ENCODE measurements at places on chromosomes 3 and 15.

- no peak for DNase-seq
These were observed 34.3 kb downstream of the CCR3 start for GRCh38 chr3:46276497-46277099.

- DNase-seq = no peak
These were observed 557.3 kb downstream of the FGF12 start for GRCh38 chr3:192170031-192170430.

DNA sequence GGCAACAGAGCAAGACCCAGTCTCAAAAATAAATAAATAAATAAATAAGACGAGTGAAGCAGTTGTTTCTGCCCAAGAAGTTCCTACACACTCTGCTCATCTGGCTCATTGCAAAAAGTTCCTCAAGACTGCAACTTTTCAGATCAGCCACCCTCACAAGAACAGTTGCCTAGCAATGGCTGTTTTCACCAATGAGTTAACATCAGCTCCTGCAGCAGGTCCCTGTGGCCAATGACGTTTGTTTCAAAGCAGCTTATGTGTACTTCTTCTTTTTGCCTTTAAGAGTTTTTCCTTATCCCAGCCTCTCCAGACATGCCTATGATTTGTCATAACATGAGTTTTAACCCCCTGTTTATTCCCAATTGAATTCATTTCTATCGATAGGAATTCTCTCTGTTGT, 118.4 kb upstream of the SPRED1 start:
- DNase-seq = no peak

GRCh38 chr3:52292247-52293065, 4.8 kb downstream of the GLYCTK start:
- no peak for DNase-seq

DNA sequence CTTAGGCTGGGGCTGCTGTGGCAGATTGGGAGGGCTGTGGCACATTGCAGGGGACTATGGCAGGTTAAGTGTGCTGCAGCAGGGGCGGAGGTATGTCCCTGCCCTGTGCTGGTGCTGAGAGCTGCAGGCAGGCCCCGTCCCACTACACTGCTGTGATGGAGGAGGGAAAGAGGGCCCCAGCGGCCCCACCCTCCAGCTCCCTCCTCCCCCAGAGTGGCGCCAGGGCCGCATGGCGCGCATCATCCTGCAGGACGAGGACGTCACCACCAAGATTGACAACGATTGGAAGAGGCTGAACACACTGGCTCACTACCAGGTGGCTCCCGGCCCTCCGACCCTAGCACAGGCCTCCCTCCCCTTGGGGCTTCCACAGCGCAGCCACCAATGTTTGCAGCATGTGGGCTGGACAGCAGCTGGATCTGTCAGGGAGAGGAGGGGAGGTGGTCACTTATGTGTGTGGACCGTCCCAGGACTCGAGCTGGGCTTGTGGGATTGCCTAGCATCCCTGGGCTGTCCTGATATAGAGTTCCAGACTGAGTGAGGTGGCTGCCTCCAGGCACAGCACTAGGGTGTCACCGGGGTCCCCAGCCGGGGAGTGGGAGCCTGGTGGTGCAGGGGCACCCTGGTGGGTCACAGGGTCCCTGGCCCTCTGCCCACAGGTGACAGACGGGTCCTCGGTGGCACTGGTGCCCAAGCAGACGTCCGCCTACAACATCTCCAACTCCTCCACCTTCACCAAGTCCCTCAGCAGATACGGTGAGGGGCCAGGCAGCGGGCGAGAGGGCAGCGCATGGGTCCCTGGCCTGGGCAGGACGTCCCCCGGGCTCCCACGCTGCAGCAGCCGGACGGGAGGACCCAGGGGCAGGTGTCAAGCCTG, 46.1 kb downstream of the PLXNA1 start:
- DNase-seq = no peak

- no peak for DNase-seq
These were observed 117.7 kb upstream of the GRM7 start for GRCh38 chr3:6743067-6743720.

DNA sequence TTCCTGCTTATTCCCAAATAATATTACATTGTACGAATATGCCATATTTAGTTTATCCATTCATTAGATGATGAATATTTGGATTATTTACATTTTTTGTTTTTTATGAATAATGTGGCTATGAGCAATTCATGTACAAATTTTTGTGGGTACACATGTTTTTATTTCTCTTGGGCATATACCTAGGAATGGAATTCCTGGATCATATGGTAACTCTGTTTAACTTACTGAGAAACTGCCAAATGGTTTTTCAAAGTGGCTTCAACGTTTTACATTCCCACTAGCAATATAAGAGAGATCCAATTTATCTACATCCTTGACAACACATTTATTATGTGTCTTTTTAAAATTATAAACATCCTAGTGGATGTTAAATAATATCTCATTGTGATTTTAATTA, 362.0 kb upstream of the TMCO5A start:
- DNase-seq = no peak

GRCh38 chr15:66089049-66089448, 164.5 kb downstream of the MEGF11 start:
- DNase-seq = no peak

DNA sequence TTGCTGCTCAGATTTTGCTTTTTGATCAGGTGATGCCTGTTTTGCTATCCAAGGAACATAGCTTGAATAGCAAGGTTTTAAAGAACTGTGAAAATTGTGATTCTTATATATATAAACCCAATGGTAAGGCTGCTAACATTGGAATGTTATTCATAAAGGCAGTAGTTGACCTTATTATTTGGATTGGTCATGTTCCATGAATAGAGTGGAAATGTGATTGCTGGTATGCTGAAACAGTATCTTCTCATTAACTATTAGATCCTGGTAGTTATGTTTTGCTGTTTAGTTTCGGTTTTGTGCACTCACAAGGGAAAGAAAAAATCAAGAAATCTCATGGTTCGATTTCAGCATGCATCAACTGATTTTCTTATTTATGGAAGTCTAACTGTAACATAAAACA, 78.7 kb upstream of the NPHP3 start:
- no peak for DNase-seq

DNA sequence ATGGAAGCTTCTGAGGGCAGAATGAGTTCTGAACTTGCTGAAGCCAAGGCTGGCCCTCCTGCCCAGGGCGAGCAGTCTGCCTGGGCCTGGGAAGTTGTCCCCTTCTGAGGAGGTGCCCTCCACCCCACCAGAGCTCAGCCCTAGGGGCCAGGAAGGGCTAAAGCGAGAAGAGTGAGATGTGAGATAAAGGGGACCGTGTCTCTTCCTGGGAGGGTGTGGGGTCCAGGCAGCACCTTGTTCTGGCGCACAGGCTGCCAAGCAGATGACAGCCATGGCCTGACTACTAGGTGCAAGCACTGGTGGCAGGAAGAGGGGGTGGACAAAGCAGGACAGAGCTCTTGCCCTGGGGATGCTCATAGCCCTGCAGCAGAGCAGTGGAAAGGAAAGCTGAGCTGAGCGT, 3.7 kb downstream of the PAK6 start:
- no peak for DNase-seq

DNA sequence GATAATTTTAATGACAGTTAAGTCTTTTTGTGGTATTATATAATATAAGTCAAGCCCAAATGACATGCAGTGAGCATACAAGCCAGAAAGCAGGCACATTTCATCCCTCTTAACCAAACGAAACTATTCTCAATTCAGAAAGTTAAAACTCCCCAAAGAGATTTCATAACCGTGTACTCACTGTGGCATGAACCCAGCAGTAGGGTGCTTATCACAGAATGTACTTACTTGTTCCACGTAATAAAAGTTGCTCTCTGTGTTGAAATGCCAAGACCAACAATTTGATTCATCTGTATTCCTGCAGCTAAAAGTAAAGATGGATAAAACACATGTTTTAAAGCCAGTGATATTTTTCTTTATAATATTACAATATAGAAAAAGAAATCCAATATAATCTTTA, 12.1 kb downstream of the GK5 start:
- no peak for DNase-seq

- DNase-seq = no peak
These were observed 33.0 kb downstream of the RBPMS2 start for GRCh38 chr15:64742385-64742784.

GRCh38 chr15:60945196-60945595, 283.9 kb downstream of the RORA start:
- no peak for DNase-seq

DNA sequence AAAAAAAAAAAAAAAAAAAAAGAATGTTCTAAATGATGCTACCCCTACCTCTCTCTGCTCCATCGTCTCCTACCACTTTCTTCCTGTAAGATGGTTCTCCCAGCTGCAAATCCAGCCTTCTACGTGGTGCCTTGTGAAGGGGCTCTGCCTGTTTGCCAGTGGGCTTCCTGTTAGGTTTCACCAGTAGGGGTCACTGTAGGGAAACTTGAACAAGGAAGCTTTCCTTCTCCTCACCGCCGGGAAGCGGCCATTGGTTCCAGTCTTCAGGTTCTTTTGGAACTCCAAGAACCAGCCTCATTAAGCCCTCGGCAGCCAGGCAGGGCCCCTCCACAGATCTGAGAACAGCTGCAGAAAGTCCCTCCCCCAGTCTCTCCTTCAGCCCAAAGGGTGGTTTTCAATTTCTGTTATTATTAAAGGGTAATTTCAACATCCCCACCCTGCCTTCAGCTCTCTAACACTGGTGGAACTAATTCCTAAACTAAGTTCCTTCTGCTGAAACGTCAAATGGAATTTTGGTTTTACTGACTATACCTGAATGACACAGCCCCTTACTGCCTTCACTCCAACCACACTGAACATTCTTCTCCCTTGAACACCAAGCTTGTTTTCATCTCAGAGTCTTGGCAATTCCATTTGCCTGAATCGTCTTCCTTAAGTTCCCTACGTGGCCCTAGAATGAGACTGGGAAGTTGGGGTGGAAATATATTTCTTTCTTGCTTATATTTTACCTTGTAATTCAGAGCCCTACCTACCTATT, 13.5 kb downstream of the MCCC1 start:
- DNase-seq = no peak

GRCh38 chr3:155352900-155353490, 59.5 kb upstream of the STRIT1 start:
- no peak for DNase-seq

- DNase-seq = no peak
These were observed 60.2 kb downstream of the TMEM44 start for GRCh38 chr3:194572944-194573491.

- no peak for DNase-seq
These were observed 147.8 kb downstream of the PLCL2 start for GRCh38 chr3:17032407-17033034.

- no peak for DNase-seq
These were observed 80.9 kb downstream of the LRRFIP2 start for GRCh38 chr3:37093481-37093880.

GRCh38 chr15:60720493-60721256, 241.7 kb upstream of the ICE2 start:
- DNase-seq = no peak

DNA sequence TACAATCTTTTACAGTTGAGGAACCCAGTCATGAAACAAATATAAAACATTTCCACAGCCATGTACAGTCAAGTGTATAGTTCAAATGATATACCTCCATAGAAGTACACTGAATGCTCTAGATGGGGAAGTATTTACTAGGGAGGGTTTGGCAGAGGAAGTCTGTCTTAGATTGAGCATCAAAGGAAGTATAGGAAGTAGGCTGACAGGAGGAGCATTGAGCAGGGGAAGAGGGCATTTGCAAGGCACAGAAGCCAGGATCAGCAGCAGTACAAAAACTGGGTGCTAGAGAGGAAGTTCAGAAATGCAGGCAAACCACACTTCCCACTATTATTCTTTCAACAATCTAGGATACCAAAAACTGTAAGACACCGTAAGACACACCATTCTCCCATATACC, 122.6 kb downstream of the ANO10 start:
- no peak for DNase-seq

DNA sequence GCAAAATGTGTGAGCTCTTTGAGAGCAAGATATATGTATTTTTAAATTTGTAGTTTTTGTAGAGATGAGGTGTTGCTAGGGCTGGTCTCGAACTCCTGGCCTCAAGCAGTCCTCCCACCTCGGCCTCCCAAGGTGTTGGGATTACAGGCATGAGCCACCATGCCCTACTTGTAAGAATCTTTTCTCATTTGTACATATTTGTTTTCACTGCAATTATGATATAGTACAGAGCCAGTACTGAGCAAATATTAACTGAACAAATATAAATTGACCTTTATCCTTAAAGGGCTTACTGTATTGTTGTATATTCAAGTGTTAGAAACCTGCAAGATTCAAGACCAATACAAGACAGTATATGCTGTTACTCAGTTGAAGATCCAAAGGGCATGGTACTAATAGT, 53.4 kb downstream of the GTF2E1 start:
- DNase-seq = no peak

- peak; percentile 32 for DNase-seq
These were observed 26.9 kb upstream of the ZBBX start for GRCh38 chr3:167406876-167407492.
